Activated CD8-positive, alpha-beta memory T cell treated with anti-CD3 and anti-CD28 coated beads for 24 hours (primary cell): ENCODE measurements at places on chromosomes 5 and 9.

GRCh38 chr9:112670991-112671625, 46.8 kb downstream of the INIP start:
- no peak for DNase-seq

DNA sequence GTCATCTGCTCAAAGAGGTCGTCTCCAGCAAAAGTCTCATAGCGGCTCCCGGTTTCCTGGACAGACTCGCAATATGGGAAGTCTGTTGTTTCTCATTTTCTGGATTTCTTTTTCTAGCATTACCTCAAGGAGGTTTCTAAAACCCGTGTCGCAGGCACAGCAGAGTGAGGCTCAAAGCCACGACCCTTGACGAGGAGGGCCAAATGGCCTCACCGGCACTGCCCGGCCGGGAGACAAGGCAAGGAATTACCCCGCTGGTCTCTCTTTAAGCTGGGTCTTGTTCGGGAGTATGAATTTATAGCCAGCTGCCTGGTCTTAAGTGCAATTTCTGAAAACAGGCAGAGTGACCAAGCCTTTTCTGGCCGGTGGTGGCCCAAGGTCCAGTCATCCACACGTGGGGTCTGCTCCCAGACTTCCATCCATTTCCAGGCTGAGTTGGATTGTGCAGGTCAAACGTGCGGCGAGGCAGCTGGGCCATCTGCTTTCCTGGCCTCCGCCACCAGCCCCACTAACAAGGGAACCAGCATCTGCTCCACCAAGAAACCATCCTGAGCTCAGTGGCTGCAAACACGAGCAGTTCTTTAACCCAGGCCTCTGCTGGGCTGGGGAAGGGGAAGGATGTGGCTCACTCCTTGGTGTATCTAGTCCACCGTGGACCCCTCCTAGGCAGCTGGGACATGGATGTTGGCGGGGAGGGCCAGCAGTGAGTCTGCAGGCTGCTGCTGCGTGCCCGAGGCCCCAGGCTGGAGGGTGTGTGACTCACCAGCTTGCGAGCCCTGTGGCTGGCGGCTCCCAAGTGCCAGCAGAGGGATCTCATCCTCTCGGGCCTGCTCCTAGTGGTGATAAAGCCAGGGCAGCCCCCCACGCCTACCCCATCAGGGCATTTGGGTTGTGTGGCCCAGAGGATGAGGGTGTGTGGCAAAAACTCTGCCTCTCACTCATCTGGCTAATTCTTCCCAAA, 55.6 kb upstream of the COL5A1 start:
- DNase-seq = peak; percentile 38

GRCh38 chr5:122195802-122196394, 66.6 kb downstream of the ZNF474 start:
- no peak for DNase-seq

DNA sequence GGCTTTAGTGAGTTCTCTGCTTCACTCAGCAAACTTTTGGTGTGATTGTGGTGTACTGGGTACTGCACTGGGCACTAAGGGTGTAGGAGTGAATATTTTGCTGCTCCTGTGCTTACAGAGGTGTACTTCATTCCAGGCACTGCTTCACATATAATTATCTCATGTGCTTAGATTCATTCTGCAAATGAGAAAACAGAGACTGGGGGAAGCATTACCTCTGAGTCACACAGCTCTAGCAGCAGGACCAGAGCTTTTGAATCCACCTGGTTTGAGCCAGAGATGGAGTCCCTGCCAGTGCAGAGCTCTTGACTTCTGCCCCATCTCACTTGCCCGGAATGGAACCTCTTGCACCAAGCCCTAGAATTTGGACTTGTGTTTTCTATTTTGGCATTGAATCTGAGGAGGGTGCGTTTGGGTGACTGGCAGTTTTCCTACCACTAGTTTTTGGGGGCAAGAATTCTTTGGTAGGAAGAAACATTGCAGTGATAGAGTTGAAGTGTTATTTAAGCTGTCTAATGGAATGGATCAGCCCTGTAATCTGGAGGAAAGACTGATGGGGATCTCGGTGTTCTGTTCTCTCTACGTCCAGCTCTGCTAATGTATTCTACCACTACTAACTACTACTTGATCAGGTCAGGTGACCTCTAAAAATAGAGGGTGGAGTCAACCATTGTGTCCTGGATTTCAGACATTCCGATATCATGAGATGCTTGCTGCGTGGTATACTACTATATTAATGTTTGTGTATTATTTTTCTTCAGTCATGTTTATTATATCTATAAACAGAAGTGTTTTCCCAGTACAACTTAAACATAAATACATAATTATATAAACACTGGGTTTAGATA, 2.5 kb downstream of the ARHGAP26 start:
- no peak for DNase-seq

- DNase-seq = no peak
Observed at GRCh38 chr9:31272456-31273295, 1111.8 kb upstream of the ACO1 start.

- no peak for DNase-seq
Observed at GRCh38 chr5:74665816-74666215, 19.2 kb upstream of the HEXB start.

DNA sequence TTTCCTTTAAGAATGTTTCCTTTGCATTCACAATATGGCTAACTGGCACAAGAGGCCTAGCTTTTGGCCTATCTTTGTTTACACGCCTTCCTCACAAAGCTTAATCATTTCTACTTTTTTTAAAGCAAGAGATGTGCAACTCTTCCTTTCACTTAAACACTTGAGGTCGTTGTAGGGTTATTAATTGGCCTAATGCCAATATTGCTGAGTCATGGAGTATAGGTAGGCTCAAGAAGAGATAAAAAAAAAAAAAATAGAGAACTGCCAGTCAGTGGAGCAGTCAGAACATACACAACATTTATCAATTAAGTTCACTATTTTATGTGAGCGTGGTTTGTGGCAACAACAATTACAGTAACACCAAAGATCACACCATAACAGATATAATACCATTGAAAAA, 5.9 kb downstream of the FKBP15 start:
- DNase-seq = no peak

DNA sequence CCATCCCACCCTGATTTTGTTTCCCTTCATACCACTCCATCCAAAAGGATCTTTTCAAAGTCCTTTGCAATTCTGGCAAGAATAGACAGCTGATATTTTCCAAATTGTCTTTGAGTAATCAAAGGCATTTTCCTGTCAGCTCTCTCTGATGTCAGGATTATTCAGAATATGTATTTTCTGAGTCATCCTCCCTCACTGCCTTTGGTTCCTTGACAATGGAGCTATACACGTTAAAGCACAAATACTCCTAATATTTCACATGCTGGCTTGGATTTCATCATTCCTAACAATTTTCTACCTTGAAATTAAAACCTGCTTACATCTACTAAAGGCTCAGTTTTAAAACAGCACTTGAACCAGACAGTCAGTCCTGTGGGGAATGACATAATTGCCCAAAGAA, 379.4 kb downstream of the GADD45G start:
- DNase-seq = no peak

DNA sequence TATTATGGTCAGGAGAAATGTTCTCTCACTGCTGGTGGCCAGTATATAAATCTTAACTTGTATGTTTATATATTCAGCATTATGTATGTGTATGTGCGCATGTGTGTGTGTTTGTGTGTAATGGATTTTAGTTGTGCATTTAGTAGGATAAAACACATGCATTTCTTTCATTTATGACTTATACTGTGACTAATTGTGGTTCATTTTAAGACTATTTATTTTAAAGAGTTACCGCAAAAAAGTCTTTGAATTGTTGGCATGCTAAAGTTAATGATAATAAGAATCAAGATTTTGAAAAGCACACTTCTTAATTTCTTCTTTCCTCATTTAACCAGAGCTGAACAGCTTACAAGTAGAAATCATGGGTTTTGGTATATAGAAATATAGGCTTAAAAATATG, 60.9 kb downstream of the RAI14 start:
- DNase-seq = no peak

DNA sequence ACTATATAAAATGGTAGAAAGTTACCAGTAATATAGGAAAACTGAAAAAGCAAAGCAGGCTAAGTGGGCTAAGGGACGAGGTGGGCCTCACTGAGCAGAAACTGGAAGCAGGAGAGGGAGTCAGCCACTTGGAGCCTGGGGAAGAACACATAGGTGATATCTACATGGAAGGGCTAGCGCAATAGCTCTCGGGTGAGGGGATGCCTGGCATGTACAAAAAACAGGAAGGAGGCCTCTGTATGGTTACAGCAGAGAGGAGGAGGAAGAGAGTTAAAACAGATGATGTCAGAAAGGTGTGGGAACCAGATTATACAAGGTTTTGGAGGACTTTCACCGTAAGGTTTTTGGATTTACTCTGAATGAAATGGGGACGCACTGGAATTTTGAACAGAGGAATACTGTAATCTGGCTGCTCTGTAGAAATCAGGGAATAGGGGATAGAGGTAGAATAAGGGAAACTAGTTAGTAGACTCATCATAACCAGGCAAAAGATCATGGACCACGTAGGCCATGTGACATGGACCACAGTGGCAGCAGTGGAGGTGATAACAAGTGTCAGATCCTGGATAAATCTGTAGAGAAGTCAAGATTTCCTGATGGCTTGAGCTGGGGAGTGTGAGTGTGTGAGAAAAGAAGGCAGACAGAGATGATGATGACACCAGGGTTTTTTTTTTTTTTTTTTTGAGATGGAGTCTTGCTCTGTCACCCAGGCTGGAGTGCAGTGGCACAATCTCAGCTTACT, 52.5 kb downstream of the FNBP1 start:
- DNase-seq = no peak

DNA sequence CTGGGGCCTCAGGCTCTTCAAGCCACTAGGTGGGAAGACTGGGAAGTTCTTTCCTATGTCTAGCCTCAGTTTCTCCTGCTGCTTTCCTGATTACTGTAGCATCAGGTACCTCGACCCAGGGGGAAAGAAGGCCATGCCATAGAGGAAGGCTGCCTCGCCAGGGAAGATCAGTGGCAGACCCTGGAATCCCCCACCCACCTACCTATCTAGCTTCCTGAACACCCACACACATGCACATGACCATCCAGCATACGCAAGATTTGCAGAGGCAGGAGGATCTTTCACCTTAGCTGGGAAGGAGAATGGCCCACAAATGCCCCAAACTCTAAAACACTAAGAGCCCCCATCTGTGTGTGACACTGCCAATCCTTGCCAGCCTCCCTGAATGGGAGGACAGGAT, 8.0 kb downstream of the NR5A1 start:
- no peak for DNase-seq

GRCh38 chr5:11319836-11320580, 559.0 kb upstream of the DAP start:
- no peak for DNase-seq

- DNase-seq = no peak
Observed at GRCh38 chr9:13269589-13270452, 9.7 kb downstream of the MPDZ start.

GRCh38 chr5:180463916-180464602, 30.1 kb upstream of the CNOT6 start:
- peak; percentile 28 for DNase-seq

DNA sequence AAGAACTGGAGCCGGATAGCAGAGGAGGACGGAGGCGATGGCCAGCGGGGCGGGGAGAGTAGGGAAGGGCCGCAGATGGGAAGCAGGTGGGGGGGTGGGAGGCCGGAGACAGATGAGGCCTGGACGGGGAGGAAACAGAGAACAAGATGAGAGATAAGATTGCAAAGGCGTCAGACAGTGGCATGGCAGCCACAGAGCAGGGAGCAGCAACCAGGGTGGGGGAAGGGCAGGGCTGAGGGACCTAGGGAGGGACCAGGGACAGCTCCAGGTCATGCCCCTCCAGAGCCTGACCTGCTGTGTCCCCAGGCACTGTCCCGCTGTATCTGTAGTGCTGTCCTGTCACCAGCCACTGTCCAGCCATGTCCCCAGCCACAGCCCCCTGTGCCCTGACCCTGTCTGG, 49.6 kb upstream of the LMX1B start:
- DNase-seq = no peak

DNA sequence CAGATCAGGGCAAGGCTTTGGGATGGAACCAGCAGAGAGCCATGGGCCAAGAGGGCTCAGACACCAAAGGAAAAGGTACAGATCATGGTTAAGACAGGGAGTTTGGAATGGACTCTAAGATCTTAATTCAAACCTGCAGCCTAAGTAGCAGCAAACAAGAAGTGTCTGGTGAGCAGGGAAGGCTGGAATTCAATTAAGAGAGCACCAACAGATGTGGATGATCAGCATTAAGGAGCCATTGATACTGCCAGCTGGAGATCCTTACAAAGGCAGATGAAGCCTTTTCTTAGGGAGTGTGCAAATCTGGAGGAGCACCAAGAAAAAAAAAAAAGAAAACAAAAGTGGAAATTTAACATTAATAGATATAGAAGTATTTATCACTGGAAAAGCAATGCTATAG, 516.8 kb downstream of the RASEF start:
- DNase-seq = no peak

GRCh38 chr5:170353961-170354360, 35.2 kb downstream of the KCNMB1 start:
- no peak for DNase-seq

DNA sequence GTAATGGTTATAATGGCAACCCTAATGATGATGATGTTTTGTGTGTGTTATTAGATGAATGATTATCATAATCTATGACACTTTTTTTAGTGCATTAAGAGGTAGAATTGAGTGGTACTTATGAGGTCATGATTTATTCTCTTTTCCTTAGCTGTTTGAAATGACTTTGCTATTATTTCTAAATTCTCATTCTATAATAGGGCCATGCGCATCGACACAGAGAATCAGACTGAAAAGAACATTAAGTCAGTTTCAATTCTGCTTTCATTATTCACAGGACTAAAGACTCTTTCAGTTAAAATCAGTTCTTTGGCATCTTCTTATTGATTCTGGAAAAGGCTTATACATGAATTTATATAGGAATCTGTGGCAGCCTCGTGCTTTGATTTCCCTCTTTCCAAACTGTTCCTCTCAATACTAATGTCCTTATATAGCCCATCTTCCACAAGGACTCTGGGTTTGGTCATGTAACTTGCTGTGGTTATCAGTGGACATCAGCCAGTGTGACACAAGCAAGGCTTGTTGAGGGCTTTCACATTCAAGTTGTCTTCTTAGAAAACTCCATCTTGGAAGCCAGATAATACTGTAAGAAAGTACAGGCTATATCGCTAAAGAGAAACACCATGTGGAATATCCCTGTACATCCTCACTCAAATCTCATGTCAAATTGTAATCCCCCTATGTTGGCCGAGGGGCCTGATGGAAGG, 140.3 kb upstream of the CHD1 start:
- DNase-seq = no peak

GRCh38 chr5:126976520-126977172, 53.7 kb downstream of the MARCHF3 start:
- DNase-seq = no peak

DNA sequence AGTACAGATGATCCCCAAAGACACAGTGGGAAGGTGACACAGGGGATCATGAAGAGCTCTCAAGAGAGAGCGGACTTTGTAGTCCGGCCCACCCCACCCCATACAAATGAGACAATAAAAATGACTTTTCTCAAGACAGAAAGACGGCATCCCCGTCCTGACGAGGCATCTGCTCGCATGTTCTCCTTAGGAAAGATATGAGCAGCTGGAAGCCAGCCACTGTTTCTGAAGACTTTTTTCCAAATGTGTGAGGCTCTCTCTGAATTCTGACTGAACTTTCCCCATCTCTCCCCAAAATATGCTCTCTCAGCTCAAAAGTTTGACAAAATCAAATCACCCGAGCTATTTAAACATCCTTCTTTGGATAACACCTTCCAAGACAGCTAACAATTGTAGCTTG, 105.2 kb downstream of the RFK start:
- DNase-seq = no peak
